Left cardiac atrium (tissue), 4 donors: ENCODE measurements at places on chromosomes 7 and 10. TPM values are rescaled to one million over a fixed set of nuclear protein-coding genes. Genes with fewer than 3 reads are reported as not detected.

GRCh38 chr10:3892440-3893425 lies 107.7 kb upstream of the KLF6 start:
- no peak for DNase-seq

- DNase-seq, result peak; percentile 78
Measured at GRCh38 chr7:32299133-32299702, 191.0 kb downstream of the LSM5 start.

DNA sequence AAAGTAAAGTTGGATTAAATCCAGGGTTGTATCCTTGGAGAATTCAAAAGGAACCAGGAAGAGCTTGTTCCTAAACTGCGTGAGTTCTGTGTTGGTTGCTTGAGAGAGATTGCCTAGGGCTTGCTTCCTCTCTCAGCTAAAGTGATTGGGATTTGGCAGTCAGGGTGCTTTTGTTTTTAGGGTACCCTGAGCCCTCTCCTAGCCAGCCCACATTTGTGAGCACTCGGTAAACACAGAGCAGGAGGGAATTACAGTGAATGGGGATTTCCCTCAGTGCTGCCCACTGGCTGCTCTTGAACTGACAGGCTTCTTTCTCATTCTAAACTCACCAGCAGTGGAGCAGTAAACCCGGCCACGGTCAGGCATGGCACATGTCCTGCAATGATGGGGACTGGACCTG lies 146.9 kb downstream of the TPST1 start:
- no peak for DNase-seq

DNA sequence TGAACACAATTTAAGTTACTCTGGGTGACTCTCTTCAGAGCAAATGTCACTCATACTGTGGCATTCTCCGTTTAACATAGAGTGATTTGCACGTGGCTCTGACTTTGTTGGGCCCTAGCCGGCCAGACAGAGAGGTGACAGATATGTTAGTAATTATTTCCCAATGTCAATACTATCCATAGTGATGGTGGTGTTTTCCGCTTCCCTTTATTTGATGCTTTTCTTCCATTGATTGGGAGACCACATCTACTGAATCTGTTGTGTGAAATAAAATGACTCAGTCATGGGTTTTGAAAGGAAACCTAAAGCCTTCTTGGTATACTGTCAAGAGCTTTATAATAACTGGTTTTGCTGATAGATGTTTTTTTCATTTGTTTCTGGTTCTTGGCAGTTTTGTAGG lies 7.4 kb downstream of the AVL9 start:
- no peak for DNase-seq

DNA sequence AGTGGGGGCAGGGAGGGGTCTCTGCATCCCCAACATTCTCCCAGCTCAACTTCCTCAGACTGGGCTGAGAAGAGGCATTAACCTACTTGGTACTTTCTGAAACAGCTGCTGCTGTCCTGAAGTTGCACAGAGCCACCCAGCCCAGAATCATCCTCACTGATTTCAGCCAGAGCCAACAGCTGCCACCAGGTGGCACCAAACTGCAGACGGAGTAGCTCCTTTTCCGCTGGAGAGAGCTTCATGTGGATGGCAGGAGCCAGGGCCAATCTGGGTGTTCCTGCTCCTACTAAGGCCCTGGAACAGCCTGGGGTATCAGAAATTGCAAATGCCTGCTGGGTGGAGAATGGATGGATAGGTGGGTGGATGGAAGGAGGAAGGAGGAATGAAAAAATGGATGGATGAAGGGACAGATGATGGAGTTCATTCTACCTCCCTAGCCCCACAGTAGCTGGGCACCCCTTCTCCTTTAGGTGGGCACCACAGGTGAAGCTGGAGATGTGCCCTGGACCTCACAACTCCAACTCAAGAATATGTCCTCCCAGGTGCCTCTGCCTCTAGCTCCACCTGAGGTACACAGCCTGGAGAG lies 11.8 kb upstream of the DRGX start:
- peak; percentile 80 for DNase-seq

CPA5 gene
- total RNA-seq, result not detected

- no peak for DNase-seq
Measured at GRCh38 chr7:44463169-44463808, 27.2 kb downstream of the NUDCD3 start.

DNA sequence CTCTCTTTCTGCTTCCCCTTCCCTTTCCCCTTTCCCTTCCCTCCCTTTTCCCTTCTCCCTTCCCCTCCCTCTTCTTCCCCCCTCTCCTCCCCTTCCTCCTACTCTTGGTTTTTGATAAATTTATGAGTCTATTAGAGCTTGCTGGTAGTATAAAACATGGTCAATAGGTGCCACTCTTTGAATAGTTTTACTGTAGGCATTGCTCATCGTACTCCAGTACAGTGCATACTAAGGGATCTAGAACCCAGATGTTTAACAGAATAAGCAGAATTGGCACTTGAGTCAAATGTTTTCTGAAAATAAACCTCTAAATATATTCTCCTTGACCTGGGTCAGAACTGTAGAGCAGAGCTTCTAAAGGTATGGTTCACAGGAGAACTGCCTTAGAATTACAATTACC lies 126.7 kb downstream of the SORCS3 start:
- no peak for DNase-seq

GRCh38 chr7:137962875-137963507 lies 38.9 kb downstream of the CREB3L2 start:
- DNase-seq, result no peak

HKDC1 gene
- total RNA-seq, result not detected

- DNase-seq, result no peak
Measured at GRCh38 chr7:37432281-37432920, 16.3 kb downstream of the ELMO1 start.

GRCh38 chr10:94205396-94205831 lies 157.3 kb downstream of the NOC3L start:
- no peak for DNase-seq

DNA sequence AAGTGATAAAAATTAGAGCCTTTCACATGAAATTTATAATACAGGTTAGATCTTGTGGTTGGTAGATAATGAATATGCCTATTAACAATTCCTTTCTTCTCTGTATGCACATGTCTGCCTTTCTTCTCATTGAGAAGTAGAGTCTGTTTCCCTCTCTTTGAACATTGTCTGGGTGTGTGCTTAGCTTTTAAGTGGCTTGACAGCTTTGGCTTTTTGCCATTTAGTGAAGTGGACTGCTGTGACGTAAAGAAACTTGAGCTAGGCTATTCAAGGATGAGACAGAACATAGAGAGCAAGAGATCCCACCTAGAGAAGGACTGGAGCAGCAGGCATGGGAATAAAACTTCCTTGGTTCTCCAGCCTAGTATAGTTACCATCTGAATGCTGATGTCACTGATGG lies 996.7 kb upstream of the CELF2 start:
- no peak for DNase-seq

UNCX gene
- total RNA-seq, result not detected

GRCh38 chr7:13104128-13104527 lies 416.7 kb downstream of the ARL4A start:
- no peak for DNase-seq

FAM237B gene
- total RNA-seq, result not detected

GRCh38 chr10:60176925-60177324 lies 212.8 kb downstream of the ANK3 start:
- no peak for DNase-seq

VAX1 gene
- total RNA-seq, result not detected

- DNase-seq, result no peak
Measured at GRCh38 chr7:100127866-100128636, 1.3 kb downstream of the MBLAC1 start.

DNA sequence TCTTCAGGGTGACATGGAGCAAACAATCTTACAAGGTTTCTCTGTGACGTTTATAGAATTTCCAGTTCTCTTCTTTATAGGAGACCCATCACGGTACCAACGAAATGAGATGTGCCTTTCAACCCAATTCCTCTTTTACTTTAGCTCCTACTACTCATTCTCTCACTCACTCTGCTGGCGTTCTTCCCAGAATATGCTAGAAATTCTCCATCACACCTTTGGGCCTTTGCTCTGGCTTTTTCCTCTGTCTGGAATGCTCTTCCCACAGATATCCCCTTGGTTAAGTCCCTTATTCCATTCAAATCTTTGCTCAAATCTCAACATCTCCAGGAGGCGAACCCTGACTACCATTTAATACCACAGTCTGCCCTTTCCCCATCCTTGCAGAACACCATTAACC lies 39.0 kb downstream of the SEMA3C start:
- DNase-seq, result no peak

- no peak for DNase-seq
Measured at GRCh38 chr10:48821692-48822091, 117.9 kb downstream of the LRRC18 start.

GRCh38 chr10:130301021-130301892 lies 165.1 kb downstream of the GLRX3 start:
- no peak for DNase-seq

DNA sequence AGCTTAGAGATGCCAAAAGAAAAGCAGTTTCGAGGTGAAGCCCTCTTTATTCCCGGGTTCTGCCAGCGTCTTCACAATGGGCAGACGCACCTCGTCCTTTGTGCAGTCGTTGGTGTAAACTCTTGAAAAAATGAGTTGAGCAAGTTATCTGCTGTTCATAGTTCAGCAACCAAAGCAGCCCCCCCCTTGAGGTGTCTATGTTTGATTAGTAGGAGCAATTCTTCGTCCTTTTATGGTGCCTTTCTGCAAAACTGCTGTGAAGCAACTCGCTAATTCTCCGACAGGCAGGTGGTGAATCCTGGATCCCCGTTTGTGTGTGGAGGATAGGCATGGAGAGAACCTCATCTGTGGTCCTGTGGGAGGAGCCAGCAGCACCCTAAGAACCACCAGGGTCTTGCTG lies 234.5 kb downstream of the GLRX3 start:
- DNase-seq, result no peak

- no peak for DNase-seq
Measured at GRCh38 chr7:24175603-24176002, 108.4 kb upstream of the NPY start.
